ENCODE measurements at places on chromosomes 16 and 17.

- no peak for ATAC-seq
- no peaks in the 10 kb centered on the region for H3K27me3 ChIP-seq
- no peaks in the 10 kb centered on the region for H3K4me1 ChIP-seq
- H3K4me3 ChIP-seq, result no peak overlapping the region
- peaks cover 8% of the 10 kb centered on the region for H3K36me3 ChIP-seq
Observed at GRCh38 chr16:87297918-87298631, 19.1 kb downstream of the C16orf95 start.

- ATAC-seq, result no peak
- peaks cover 6% of the 10 kb centered on the region for H3K4me1 ChIP-seq
- H3K36me3 ChIP-seq, result peaks cover 11% of the 10 kb centered on the region
- H3K4me3 ChIP-seq, result no peak overlapping the region
- H3K27ac ChIP-seq, result no peak overlapping the region
Observed at GRCh38 chr17:20206068-20206467, 196.9 kb downstream of the SPECC1 start.

GRCh38 chr17:77749321-77749751 is 209.2 kb upstream of the TNRC6C start:
- H3K4me3 ChIP-seq, result no peak overlapping the region
- H3K4me1 ChIP-seq, result no peaks in the 10 kb centered on the region
- H3K36me3 ChIP-seq, result no peaks in the 10 kb centered on the region
- H3K27ac ChIP-seq, result no peak overlapping the region
- H3K27me3 ChIP-seq, result peaks cover 64% of the 10 kb centered on the region
- ATAC-seq, result no peak

GRCh38 chr16:75064403-75065148 is 52.0 kb downstream of the LDHD start:
- no peak overlapping the region for H3K27ac ChIP-seq
- no peaks in the 10 kb centered on the region for H3K36me3 ChIP-seq
- H3K27me3 ChIP-seq, result peaks cover 44% of the 10 kb centered on the region
- H3K4me3 ChIP-seq, result no peak overlapping the region
- no peak for ATAC-seq
- no peaks in the 10 kb centered on the region for H3K4me1 ChIP-seq

- peak overlapping the region; percentile 83 for H3K4me3 ChIP-seq
- peak overlapping the region; percentile 80 for H3K27ac ChIP-seq
- peaks cover 12% of the 10 kb centered on the region for H3K27me3 ChIP-seq
- H3K36me3 ChIP-seq, result peaks cover 19% of the 10 kb centered on the region
- no peak for ATAC-seq
Observed at GRCh38 chr16:787321-787966, 737 bp downstream of the RPUSD1 start.

DNA sequence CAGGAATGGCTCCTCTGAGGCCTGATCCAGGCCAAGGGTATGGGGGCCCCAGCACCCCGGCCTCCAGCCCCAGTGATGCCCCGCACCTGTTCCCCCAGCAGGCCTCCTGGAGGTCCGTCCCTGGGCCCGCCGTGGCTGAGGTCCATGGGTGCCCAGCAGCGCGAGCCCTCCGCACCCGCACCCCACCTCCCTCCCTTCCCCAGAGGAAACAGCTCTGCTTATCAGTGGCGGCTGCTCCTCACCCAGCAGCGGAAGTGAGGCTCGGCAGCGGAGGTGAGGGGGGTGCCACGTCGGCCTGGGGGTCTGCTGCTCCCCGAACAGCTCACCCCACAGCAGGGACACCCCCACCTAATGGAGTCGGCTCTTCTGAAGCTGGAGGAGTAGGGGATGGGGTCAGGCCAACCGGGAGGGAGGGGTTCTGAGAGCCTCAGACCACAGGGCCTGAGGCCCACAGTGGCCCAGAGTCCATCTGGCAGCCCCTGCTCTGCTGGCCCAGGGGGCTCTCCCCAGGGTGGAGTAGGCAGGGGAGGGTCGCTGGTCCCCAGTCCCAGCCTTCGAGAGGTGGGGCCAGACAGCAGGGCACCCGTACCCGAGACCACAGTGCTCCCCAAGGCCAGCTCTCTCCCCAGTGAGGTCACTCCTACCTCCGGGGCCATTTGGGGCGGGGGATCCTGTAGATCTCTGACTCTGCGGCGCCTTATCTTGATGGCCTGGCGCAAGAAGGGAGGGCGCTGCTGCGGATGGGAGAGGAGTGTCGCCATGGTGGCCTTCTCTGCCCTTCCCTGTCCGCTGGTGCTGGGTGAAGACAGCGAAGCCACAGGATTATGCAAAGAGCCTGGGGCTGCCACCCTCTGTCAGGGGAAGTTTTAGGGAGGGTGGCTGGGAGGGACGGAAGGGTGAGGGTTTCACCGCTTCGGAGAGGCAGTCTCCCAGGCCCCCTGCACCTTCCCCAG is at the start of gene UNC13D:
TSS of gene UNC13D (minus strand) at position 828 of the 953 bp plus-strand sequence. CDS start at position 761, 67 bp downstream.
- no peaks in the 10 kb centered on the region for H3K27me3 ChIP-seq
- H3K4me3 ChIP-seq, result peak within 1 kb of the TSS; percentile 96
- peak within 1 kb of the TSS; percentile 91 for H3K27ac ChIP-seq

- no peak overlapping the region for H3K4me3 ChIP-seq
- H3K27ac ChIP-seq, result no peak overlapping the region
- H3K36me3 ChIP-seq, result no peaks in the 10 kb centered on the region
Observed at GRCh38 chr17:50953831-50954601, 87.9 kb upstream of the TOB1 start.

DNA sequence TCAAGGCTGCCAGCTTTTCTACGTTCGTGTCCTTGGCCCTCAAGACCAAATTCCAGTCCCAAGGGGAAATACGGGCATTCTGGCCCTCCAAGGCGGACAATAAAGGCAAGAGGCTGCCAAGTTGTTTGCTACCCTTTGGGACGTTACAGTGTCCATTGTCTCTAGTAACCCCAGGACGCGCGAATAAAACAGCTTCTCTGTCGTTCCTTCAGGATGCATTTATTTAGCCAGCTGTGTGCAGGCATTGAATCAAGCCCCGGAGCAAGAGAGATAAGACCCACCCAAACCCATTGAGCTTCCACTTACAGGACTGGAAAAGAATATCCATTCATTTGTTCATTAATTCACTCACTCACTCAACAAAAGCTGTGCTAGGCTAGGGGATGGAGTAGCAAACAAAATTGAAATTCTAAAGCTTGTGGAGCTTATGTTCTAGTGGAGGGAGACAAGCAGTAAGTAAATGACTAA is 656 bp downstream of the MRPL58 start:
- ATAC-seq, result no peak
- peaks cover 34% of the 10 kb centered on the region for H3K4me1 ChIP-seq
- peak overlapping the region; percentile 87 for H3K4me3 ChIP-seq
- peaks cover 16% of the 10 kb centered on the region for H3K36me3 ChIP-seq
- H3K27ac ChIP-seq, result peak overlapping the region; percentile 91

- H3K27me3 ChIP-seq, result peaks cover 35% of the 10 kb centered on the region
- H3K36me3 ChIP-seq, result no peaks in the 10 kb centered on the region
- no peak for ATAC-seq
- H3K4me1 ChIP-seq, result peaks cover 16% of the 10 kb centered on the region
- H3K4me3 ChIP-seq, result no peak overlapping the region
Observed at GRCh38 chr16:57723170-57723569, 12.4 kb upstream of the KATNB1 start.
